ENCODE measurements at places on chromosomes 16 and 17. TPM values are rescaled to one million over a fixed set of nuclear protein-coding genes. Genes with fewer than 3 reads are reported as not detected.
A peak's percentile ranks its signal among the peaks of the same experiment; 100 is the strongest.

DNA sequence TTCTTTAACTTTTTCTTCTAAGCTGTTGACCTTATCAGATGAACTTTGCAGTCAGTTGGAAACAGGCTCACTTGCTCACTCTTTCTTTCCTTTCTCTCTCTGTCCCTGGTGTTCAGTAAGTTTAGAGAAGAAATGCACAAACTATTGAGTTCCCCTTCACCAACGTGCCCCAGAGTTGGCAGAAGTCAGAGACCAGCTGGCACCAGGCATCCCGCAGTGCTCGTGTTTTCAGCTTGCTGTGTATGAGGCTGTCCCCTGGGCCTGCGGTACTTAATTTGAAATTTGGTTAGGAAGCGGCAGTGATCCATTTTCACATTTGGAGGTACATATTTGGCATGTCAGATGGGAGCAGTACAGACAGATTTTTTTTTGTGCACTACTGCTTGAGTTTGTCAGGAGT lies 258.6 kb downstream of the SNX29 start:
- DNase-seq: no peak

GRCh38 chr17:56136301-56136700 lies 17.0 kb upstream of the ANKFN1 start:
- DNase-seq: no peak

DNA sequence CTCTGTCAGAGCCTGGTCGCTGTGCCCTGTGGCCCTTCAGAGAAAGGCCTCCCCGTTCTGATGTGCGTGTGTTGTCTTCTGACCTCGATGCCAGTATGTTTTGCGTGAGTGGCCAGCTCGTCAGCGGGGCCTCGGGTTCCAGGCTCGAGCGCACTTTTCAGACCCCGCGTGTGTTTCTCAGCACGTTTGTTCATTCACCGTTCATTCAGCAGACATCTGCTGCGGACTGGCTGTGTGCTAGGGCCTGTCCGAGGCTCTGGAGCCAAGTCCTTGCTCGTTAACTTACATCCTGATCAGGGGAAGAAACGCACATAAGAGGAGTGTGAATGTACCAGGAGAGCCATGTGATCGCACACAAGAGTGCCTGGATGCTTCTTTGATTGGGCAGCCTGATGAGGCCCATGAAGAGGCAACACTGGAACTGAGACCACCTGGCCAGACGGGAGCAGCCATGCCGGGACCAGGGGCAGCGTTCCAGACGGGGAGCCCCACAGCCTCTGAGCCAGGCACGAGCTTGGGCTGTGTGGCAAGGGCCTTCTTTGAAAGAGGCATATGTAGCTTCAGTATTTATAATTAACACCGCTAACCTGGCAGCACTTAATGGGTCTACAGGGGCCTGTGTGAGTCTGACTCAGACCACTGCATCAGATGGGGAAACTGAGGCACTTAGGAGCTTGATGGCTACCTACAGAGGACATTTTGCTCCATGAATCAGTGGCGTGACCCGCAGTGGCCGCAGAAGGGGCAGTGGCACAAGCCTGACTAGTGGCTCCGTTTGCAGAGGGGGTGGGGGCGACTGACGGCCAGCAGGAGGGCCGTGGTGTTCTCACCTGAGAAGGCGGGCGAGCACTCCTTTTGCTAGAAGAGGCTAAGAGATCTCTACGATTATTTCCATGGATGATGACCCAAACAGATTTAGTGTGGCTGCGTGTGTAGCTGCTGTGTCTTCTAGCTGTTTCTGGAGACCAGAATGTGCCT lies 187.9 kb upstream of the CHMP6 start:
- DNase-seq: no peak

DNA sequence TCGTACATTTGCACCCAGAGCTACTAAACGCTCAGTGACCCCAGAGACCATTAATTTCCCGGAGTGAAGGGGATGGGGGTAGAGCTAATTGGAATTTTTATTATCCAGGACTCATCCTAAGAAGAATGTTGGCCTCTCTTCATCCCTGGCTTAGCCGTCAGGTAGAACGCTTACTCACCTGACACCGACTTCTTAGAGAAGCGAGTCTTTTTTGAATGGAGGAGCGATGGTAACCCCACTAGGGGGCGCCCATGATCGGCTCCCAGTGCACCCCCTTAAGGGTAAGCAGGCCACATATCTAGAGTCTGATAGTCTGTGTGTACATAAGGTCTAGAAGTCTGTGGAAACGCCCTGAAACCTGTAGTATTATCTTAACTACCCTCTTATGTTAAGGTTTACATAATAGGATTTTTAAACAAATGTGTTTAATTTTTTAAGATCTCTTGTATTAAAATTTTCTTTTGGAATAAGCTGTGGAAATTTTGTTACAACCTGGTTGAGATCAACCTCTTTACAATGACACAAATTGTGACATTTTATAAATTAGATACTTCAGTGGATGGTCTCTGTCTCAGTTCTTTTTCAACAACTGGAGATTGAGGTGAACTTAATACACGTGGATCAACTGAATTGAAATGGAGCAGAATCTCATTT lies 229.8 kb downstream of the CPPED1 start:
- DNase-seq: no peak

GRCh38 chr16:77273-77806 lies 685 bp upstream of the MPG start:
- DNase-seq: peak; percentile 57

DNA sequence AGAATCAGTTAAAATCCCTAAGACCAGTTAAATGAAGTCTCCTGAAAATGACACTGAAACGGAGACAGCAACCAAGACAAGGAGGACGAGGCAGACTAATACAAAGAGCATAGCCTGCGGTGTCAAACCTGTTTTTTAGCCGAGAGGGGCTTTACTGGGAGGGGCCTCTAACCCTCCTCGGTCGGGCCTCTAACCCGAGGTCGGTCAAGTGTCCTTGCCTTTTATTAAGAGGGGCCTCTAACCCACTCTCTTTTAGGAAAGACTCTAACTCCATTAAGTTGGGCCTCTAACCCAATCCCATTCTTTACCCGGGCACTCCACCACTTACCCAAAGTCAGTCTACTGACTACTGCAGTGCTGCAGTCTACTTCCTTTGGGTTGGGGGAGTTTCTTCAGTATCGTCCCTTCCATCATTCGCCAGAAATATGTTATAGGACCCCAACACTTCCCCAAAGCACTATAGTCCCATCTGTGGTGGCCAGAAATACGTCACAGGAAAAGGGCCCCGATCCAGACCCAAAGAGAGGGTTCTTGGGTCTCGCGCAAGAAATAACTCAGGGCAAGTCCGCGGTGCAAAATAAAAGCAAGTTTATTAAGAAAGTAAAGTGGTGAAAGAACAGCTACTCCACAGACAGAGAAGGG lies 39.2 kb upstream of the ARL4D start:
- no peak for DNase-seq

Gene WFDC1
- not detected for total RNA-seq

Gene RMI2
- 27.0 TPM for total RNA-seq

Gene CKLF
- 28.9 TPM for total RNA-seq

Data from B cell (primary cell).